ENCODE measurements at places on chromosomes 2 and 18.

GRCh38 chr18:24544949-24545348 is 84.5 kb downstream of the HRH4 start:
- no peak for DNase-seq

GRCh38 chr2:44186810-44187209 is 18.1 kb downstream of the PPM1B start:
- no peak for DNase-seq

DNA sequence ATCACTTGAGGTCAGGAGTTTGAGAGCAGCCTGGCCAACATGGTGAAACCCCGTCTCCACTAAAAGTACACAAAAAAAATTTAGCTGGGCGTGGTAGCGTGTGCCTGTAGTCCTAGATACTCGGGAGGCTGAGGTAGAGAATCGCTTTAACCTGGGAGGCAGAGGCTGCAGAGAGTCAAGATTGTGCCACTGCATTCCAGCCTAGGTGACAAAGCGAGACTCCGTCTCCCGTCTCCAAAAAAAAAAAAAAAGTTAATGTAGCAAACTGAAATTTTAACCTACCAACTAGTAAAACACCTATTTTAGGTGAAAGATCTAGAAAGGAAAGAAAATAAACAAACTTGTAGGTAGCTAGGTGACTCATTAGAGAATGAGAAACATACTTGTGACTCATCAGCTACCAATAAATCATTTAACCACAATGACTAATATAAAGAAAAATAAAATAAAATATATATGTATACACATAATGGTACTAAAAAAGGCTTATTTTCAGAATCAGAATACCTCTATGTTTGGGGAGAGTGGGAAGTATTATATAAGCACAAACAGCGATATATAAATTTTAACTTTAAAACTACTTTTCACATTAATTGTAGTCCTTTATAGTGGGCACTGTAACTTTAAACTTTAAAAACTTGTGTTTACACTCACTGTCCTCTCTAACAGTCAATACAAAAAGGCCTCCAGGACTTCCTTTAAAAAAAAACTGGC is 36.6 kb downstream of the DARS1 start:
- DNase-seq = no peak

- no peak for DNase-seq
Measured at GRCh38 chr2:155021618-155022017, 323.1 kb downstream of the KCNJ3 start.

DNA sequence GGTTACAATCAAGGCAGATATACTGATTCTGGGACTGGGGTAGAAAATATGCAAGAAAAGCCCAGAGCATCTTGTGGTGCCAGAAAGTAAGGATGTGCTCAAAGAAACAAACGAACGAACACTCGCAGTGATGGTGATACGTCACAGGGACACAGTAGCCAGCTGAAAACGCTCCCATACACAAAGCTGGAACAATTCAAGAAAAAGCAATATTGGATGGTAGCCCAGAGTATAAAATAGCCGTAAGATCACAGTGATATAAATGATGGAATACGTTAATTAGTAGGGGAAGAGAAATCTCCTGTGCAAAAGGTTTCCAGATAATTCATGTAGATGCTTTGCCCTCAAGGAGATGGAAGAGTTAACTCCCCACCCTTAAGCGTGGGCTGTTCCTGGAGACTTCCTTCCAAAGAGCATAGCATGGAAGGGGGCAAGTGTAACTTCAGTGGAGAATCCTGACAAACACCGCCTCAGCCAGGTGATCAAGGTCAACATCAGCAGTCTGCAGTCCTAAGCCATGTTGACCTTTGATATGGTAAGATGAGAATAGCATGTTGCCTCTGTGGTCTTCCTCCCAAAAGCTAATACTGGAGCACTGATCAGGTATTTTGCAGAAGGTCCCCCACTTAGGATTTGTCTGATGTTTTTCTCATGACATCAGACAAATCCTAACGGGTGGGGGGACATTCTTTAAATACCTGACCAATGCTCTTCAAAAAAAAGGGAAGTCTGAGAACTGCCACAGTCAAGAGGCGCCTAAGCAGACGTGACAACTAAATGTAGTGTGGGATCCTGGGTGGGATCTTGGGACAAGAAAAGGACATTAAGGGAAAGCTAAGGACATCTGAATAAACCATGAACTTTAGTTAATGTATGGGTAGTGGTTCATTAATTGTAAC is 99.0 kb downstream of the NCK2 start:
- no peak for DNase-seq

GRCh38 chr2:25257032-25257552 is 84.6 kb downstream of the DNMT3A start:
- no peak for DNase-seq

DNA sequence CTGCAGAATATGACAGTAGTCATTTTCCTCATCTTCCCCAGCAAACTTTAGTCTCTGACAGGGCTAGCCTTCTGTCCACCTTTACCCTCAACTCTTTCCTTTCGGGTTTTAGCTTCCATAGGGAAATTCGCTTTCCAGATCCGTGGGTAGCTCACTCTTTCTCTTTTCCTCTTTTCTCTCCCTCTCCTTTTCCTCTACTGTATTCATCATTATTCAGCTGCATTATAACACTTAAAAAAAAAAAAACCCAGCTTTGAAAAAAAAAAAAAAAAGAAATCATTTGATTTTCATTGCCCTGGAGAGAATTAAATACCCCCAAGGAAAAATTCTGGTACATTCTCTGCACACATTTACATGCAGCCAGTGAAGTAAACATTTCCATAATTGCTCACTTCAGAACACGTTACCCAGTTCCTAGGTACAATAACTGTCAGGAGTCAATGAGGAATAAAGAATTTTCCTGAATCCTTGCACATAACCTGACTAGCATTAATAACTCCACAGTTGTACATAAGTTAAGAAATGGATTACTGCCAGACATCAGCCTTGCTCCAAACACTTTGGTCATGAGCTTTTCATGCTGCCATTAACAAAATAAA is 63.5 kb downstream of the ZNF521 start:
- no peak for DNase-seq

DNA sequence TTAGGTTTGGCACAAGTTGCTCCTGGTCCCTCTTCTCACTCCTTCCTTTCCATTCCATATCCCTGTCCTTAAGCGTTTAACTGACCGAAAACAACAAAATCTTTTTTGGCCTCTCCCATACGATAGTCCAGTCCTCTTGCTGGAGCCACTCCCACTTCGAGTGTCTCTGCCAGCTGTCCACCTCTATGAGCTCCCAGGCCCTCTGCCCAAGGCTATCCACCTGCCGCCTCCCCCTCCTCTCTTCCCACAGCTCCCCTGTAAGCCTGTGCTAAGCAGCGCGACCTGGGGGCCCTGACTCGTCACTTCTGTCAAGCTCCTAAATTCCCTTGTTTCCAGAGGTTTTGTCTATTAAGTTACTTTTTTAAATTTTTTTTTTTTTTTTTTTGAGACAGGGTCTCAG is 47.0 kb upstream of the FOSL2 start:
- no peak for DNase-seq

GRCh38 chr2:97751752-97752151 is 38.4 kb downstream of the ZAP70 start:
- no peak for DNase-seq

GRCh38 chr2:188853307-188853706 is 120.9 kb upstream of the COL3A1 start:
- no peak for DNase-seq

GRCh38 chr18:61503688-61504087 is 170.5 kb downstream of the CDH20 start:
- no peak for DNase-seq

DNA sequence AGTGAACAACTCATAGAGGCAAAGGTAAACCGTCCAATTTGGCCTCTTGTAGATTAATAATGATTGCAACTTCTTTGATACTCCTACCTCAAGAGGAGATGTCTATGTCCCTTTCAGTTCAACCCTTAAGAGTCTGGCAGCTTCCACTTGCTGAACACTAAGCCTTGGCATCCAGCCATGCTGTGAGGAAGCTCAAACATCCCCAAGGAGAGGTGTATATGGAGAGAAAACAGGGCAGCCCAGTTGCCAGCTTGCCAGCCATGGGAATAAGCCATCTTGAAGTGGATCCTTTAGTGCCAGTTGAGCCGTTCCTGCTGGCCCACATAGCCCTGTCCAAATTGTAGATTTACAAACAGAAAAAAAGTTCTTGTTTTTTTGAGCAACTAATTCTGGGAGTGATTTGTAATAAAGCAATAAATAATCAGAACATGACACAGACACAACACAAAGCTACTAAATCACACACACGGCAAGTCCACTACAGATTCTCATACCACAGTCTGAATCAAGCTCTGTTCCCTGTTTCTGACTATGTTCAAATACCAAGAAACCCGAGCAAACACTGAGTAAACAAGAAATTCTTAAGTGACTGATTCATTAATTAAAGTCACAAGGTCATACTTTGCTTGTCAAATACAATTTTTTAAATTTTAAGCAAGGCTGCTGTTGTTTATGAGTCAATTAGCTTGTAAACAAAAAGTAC is 96.1 kb downstream of the PID1 start:
- no peak for DNase-seq

DNA sequence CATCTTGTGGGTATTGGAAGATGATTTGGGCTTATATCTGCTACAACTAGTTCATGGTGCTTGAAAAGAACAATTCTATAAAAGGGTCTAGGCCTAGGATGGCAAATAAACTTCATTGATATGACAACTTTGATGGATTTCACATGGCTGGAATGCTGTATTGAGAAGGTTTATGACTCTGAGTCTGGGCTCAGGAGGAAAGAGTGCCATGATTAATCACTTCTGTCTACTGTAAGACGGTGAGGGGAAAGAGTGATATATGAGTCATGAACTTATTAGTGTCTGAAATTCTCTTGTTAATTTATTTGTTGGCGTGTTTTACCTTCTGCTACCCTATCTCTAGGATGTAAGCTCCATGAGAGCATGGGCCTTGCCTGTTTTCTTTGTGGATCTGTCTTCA is 17.0 kb upstream of the ADCYAP1 start:
- no peak for DNase-seq

DNA sequence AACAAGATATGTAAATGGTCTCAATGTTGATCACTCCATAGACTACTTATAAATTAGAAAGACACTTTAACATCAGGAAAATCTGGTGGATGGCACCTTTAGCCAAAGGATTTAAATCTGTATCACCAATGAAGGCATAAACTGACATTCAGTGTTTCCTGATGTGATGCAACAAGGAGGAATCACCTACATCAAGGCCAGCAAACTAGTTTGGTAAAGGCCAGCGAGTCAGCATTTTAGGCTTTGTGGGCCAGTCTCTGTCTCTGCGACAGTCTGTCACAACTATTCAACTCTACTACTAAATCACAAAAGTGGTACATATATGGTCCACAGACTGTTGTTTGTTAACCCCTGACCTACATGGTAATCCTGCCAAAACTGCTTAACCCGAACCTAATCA is 33.3 kb downstream of the C2orf76 start:
- no peak for DNase-seq

DNA sequence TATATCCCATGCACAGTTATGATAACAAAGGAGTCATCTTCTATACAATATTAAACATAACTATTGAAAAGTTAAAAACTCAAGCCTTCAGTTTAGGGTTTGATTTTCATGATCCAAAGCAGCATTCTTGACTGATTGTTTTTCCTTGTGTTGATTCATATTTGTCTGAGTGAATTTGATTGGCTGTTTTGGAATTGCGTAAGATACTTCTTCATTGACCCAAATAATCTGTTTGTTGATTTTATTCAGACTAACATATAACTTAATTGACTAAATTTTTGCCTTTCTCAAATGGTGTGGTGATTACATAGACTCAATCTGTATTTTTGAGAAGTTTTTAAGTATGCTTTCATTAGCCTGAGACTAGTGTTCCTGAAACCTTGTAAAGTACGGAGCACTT is 305.7 kb upstream of the TNP1 start:
- DNase-seq = no peak

DNA sequence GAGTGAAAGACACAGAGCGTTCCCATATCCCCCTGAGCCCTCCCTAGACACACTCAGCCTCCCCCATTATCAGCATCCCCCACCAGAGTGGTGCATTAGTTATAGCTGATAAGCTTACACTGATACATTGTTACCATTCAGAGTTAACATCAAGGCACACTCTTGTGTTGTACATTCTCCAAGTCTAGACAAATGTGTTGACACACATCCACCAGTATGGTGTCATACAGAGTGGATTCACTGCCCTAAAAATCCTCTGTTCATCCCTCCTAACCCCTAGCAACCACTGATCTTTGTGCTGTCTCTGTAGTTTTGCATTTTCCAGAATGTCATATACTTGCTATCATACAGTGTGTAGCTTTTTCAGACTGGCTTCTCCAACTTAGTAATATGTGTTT is 78.0 kb upstream of the RPL31 start:
- DNase-seq = no peak

- no peak for DNase-seq
Measured at GRCh38 chr2:60465736-60466135, 87.7 kb downstream of the BCL11A start.

DNA sequence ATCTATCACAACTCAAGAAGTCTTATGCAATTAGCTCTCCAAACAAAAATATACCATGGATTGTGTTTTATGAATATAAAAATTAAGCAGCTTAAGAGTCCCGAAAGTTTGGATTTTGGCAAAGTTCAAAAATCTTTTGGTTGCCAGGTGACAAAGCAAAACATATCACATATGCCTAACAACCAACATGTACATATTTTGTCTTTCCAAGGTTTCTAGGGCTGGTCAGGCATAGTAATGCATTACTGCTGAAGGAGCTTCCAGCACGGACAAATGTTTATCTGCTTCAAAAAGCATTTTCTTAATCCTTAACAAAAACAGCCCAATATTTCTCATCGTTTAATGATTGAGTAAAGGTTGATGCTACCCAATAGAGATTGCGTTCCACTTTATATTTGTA is 1327.1 kb upstream of the ZEB2 start:
- DNase-seq = no peak

- no peak for DNase-seq
Measured at GRCh38 chr18:74013955-74014354, 133.7 kb downstream of the FBXO15 start.

GRCh38 chr2:36361396-36361795 is 5.8 kb downstream of the CRIM1 start:
- DNase-seq = no peak

- no peak for DNase-seq
Measured at GRCh38 chr2:151815821-151816489, 12.3 kb downstream of the ARL5A start.

- no peak for DNase-seq
Measured at GRCh38 chr2:195434346-195434745, 222.7 kb upstream of the SLC39A10 start.

- no peak for DNase-seq
Measured at GRCh38 chr2:128573531-128573930, 254.9 kb upstream of the HS6ST1 start.

Measured in glomerular endothelial cell (primary cell).